Astrocyte of the spinal cord (primary cell): ENCODE measurements at places on chromosomes 2 and 18.

- DNase-seq: peak; percentile 40
Measured at GRCh38 chr2:185644828-185645227, 93.8 kb upstream of the FSIP2 start.

DNA sequence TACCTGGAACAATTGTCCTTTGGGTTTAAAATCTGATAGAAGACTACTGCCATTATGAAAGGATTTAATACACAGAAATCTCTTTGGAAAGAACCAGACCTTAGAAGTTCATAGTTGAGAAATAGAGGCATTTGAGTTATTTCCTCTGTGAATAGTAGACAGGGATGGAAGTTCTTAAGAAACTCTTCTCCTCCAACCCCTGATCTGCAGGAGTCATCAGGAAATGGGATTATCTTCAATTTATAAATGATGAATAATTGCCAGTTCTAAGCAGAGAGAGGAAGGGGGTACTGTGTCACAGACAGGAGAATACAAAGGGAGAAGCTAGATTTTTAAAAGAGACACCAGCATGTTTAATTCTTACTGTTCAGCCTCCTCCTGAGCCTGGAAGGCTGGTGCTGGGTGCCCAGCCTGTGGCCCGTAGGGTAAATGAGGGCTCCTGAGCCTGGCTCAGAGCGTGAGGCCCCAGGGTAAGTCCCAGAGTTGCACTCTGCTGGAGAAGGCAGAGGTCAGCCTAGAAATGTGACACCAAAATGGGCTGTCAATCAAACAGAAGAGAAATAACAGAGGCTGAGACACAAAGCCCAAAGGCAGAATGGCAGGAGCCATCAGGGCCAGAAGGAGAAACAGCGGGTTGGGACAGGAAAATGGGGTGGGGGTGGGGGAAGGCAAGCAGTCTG, 58.2 kb upstream of the PKDCC start:
- DNase-seq: no peak

DNA sequence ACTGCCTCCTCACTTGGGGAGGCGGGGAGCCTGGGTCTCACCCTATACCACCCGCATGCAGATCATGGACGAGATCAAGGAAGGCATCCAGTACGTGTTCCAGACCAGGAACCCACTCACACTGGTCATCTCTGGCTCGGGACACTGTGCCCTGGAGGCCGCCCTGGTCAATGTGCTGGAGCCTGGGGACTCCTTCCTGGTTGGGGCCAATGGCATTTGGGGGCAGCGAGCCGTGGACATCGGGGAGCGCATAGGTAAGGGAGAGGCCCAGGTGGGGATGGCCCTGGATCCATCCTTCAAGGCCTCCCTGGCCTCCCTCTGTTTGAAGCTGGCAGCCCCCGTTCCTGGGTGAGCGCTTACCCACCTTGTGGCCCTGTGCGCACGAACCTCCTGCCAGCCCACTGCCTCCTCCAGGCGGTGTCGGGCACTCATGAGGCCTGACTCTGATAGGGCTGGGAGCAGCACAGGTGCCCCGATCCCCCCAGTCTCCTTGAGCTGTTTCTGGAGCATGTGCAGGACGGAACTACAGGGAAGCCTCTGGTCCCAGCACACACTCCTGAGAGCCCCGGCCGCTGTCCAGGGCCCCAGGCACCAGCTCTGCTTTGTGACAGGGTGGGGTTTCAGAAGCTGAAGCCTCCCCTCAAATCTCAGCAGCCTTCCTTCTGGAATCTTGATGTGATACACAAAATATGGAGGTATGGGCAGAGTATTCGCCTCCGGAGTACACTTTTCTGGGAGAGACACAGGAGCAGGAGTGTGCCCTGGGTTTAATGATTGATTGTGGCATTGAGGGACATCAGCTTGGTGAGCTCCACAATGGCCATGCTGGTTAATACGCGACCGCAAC, 708 bp downstream of the AGXT start:
- no peak for DNase-seq

DNA sequence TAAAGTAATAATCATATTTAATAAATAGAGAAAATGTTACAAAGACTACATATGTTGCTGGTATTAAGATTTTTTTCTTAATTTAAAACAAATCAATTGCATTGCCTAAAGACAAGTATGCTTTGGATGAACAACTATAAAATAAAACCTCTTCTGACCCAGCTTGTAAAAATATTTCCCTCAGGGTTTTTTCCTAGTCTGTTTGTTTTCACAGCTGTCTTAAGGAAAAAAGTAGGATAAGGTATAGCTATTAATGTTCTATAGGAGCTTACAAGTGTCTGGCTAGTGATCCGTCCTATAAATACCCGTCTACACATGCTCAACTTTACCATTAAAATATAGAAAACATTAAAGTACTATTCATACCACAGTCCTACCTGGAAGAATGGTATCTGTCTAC, 97.1 kb downstream of the NOL10 start:
- DNase-seq: no peak

- peak; percentile 99 for DNase-seq
Measured at GRCh38 chr18:49725809-49726674, 87.3 kb downstream of the ACAA2 start.

- peak; percentile 69 for DNase-seq
Measured at GRCh38 chr18:73407506-73407905, 539.7 kb upstream of the NETO1 start.

DNA sequence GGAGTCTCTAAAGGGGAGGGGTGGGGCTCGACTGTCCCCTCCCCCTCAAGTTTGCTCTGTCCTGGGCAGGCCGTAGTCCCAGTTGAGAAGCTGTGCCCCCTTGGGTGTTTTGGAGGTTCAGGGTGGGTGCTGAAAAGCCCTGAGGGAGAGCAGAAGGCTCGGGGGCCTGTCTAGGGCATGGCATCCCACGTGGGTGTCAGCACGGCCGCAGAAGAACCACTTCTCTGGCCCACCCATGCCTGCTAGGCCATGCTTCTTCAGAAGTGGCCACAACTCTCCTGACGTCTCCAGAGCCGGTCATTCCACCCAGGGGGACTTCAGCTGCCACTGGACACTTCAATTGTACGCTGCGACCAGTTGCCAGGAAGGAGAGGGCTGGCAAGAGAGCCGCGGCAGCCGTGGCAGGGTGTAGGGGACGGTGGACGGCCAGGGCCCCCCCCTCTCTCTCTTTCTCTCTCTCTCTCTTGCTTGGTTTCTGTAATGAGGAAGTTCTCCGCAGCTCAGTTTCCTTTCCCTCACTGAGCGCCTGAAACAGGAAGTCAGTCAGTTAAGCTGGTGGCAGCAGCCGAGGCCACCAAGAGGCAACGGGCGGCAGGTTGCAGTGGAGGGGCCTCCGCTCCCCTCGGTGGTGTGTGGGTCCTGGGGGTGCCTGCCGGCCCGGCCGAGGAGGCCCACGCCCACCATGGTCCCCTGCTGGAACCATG, at the start of gene INPP5D:
INPP5D (plus strand) TSS at position 546 of the 704 bp plus-strand sequence; CDS start at position 683, 137 bp downstream.
- no peak for DNase-seq

DNA sequence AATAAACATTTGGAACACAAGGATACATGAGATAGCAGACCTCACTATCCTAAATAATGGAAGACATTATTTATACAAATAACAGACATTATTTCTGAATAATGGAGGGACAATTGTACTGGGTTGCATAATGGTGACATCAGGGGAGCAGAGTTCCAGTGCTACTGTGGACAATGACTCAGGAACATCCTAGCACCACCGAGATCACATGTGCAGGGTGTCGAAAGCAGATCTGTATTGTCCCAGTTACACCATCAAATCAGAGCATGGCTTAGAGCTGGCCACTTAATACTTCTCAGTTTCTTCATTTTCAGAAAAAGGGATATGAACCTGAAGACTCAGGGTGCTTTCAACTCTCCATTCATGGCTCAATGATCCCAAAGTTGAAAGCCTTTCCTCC, 249.1 kb upstream of the RBMS1 start:
- no peak for DNase-seq

DNA sequence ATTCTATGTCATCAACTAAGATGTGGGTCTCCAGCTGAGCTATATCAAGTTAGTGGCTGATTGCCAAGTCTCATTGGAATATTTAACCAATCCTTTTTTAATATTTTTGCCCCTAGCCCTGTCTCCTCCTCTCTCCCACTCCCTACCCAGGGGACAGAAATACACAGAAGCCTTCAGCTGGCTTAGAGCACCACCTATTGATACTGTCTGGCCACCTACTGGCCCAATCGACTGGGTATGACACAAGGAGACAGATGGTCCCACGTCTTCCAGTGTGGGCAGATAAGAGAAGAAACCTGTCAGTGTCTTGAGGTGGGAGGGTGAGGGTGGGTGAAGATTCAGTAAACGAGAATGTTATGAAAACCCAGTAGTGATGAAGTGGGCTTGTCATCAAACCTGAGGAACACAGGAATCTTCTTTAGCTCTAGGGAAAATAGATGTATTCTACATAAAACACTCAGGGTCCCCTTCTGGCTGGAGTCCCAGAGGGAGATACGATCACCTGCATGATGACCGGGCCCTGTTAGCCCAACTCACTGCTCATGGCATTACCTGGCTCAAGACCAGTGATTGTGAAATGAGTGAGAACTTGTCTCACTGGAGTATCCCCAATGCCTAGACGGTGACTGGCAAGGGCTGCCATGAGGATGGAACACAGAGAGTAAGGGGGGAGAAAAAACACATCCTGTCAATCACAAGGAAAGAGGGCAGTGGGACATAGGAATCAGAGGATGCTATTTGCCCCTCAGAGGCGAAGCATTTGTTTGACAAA, 26.7 kb downstream of the POLR1A start:
- DNase-seq: peak; percentile 46

GRCh38 chr2:44942304-44943030, 965 bp downstream of the SIX3 start:
- DNase-seq: no peak

- DNase-seq: no peak
Measured at GRCh38 chr2:3806168-3806567, 102.8 kb downstream of the DCDC2C start.

- no peak for DNase-seq
Measured at GRCh38 chr2:229297247-229297646, 26.2 kb upstream of the PID1 start.

- no peak for DNase-seq
Measured at GRCh38 chr2:5412001-5412400, 280.2 kb upstream of the SOX11 start.

- DNase-seq: no peak
Measured at GRCh38 chr2:204725693-204726360, 180.6 kb downstream of the PARD3B start.

DNA sequence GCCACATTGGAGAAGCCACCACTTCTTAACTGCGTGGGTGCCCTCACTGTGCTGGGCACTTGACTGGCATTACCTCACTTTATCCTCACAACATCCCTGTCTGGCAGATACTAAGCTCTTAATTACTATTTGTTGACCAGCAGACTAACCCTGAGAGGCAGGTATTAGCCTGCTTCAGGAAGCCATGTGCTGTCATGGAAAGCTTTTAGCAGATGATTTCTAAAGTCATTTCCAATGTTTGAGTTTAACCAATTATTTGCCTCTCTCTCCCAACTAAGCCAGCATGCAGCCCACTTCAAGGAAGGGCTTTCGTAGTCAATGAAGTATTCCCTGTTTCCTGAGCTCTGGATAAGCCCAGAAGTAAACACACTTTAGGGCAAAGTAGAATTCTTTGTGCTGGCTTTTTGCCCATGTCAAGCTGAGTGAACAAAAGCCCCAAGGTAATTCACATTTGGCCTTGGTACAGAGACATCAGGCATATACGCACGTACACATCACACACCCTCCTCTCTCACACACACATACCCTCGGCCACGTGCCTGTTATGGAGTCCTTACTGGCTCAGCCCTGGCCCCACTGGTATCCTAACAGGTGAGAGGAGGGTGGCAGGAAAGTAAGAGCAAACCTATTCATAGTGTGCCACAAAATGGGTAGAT, 108.6 kb downstream of the C1D start:
- DNase-seq: no peak

- DNase-seq: peak; percentile 68
Measured at GRCh38 chr2:101328474-101329007, 20.0 kb upstream of the RNF149 start.

DNA sequence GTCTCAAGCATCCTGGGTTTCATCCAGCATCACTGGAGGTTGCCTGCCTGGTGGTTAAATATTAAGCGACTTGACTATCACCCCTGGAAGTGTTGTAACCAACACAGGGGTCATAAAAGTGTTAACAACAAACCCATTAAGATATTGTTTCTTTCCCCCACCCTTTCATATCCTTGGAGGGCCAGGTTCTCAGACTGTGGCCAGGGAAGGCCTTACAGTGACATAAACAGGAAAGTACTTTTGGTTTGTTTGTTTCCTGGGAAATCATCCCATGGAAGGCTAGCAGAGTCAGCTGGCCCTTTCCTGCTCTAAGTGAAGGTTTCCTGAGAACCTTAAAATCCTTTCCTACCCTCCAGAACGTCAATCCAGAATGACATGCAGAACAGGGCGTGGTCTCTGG, 160.9 kb downstream of the CLIP4 start:
- no peak for DNase-seq

GRCh38 chr2:138712212-138712979, 67.8 kb downstream of the NXPH2 start:
- peak; percentile 31 for DNase-seq

- DNase-seq: no peak
Measured at GRCh38 chr2:142586693-142587580, 290.5 kb upstream of the KYNU start.

DNA sequence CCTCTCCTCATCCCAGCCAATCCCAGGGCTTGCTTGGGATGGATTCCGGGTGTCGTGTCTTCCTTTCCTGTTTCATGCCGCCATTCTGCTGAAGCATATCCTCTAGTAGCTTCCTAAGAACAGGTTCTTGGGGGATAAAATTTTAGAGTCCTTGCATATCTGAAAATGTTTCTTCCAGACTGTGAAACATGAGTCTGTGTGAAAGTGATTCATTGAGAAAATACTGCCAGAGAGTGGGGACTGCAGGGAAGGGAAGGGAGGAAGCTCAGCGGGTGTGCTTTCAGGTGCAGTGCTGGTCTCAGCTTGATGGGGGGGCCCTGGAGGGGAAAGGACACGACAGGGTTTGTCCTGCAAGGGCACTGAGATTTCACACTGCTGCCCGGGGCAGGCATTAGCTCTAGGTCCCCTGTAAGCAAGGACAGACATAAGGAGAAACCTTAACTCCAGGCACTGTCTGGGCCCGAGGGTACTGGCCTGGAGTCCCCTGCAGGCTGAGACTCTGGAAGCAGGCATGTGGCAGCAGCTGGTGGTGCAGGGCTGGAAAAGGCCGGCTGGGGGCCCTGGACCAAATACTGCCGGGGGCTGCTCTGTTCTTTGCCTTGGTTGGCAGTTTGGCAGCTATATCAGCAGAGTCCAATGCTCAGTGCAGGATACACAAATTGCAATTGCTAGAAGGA, 97.6 kb upstream of the HS6ST1 start:
- no peak for DNase-seq

DNA sequence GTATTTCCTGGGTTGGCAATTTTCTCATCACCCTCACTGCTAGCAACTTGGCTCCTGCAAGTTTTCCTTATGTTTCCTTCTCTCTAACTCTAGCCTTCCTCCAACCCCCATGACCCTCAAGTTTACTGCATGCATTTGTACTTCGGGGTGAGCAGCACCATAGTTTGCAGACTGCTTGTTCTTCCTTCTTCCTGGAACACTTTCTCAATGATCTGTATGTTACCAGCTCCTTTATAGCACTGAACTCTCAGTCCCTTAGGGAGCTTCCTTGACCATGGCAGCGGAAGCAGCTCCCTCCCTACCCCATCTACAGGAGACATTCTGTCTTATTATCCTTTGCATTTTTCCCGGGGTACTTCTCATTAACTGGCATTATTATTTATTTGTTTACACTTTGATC, 1089.5 kb upstream of the GYPC start:
- DNase-seq: no peak

GRCh38 chr2:64327510-64328414, 126.2 kb upstream of the LGALSL start:
- peak; percentile 27 for DNase-seq

- DNase-seq: peak; percentile 44
Measured at GRCh38 chr2:55419233-55419678, 400 bp downstream of the CCDC88A start.
